ENCODE measurements at places on chromosomes 13 and 19.

DNA sequence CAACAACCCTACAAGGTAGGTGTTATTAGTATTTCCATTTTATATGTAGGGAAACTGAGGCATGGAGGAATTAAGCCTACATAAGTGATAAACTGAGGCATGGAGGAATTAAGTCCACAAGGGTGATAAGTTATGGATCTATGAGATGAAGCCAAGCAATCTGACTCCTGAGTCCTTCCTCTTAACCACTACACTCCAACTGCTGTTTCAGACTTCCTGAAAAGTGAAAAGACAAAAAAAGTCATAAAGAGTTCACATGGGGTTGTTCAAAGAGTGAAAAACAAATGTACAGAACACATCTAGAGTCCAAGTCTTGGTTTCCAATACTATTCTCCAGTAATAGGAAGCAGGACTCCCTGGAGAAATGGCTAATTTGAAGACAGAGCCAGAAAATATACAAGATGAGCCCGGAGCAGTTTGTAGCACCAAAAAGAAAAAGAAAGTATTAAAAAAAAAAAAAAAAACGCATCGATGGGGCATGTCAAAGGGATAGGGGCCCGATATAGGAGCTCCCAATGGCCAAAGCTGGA lies 12.1 kb downstream of the CRYL1 start:
- no peak for DNase-seq

- no peak for DNase-seq
Observed at GRCh38 chr19:29946645-29947044, 4.6 kb downstream of the URI1 start.

GRCh38 chr19:55303477-55303876 lies 19.7 kb downstream of the BRSK1 start:
- DNase-seq: no peak

DNA sequence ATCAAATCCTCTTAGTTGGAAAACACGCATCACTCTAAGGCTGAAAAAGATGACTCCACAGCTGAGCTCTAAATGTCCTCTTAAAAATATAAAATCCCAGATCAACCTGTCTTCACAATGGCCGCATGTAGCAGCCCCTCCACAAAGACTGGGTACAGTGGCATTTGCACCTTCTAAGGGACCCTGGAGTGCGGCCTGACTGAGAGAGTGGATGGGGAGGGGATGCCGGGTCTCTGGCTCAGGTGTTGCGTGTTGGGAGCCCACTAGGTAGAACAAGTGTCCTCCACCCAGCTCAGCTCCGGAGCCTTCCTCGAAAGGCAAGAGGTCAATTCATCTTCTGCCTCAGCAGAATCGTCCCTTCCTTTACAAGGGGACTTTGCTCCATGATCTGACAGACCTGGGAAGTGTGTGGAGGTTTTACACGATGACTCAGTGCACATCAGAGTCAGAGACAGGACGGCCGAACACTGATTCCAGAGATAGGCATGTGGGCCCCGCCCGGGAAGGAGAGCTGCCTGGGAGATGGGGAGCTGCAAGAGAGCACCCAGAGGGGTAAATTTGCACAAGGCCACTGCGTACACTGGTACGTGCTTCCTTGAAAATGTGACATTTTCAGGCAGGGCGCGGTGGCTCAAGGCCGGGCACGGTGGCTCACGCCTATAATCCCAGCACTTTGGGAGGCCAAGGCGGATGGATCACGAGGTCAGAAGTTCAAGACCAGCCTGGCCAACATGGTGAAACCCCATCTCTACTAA lies 23.5 kb upstream of the SLC15A1 start:
- DNase-seq: no peak

DNA sequence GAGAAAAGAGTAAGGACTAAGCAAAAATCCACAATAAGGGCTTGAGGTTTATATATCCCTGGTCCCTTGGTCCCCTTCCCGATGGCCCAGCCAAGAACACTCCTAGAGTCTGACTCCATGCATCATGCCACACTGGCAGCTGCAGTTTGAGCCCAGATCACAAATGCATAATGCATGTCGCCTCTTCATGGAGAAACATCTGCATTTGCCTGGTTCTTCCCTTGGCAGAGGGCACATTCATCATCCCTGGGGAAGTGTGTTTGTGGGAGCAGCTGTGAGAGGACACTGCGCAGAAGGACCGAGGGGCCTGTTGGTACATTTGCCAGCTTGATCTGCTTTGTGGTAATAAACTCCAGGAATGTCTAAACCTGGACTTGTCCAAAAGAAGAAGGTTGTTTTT lies 731.8 kb downstream of the FGF9 start:
- no peak for DNase-seq

- DNase-seq: no peak
Observed at GRCh38 chr13:77930430-77930829, 11.8 kb upstream of the EDNRB start.

DNA sequence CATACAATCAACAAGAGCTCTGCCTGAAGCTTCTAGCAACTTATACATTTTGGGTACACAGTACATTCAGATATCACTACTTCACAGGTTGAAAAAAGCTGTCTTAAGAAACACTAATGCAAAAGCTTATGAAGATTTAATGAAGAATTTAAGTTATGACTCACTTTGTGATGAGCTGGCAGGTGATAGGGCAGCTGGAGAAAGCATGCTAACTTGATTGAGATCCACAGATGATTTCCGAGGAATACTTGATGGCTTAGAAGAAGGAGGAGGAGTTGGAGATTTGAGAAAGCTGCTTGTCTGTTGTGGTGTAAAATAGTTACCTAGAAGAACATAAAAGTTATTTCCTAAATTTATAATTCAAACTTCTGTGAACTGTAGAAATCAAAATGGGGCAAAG lies 23.3 kb downstream of the EXOSC8 start:
- no peak for DNase-seq

GRCh38 chr13:41601718-41602445 lies 144.5 kb downstream of the RGCC start:
- DNase-seq: no peak

GRCh38 chr19:15252398-15253018 lies 20.3 kb upstream of the EPHX3 start:
- DNase-seq: no peak

DNA sequence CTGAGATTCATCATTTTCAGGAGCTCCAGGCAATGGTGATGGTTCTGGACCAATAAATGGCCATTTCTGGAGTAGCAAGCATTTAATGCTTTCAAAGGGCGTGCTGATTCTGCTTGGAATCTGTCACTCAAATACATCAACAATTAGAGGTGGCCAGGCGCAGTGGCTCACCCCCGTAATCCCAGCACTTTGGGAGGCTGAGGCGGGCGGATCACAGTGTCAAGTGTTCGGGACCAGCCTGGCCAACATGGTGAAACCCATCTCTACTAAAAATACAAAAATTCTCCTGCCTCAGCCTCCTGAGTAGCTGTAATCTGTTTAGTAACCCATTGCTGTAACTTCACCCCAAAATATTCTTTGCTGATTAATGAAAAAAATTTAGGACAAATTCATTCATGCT lies 1574.2 kb downstream of the EFNB2 start:
- no peak for DNase-seq

- DNase-seq: no peak
Observed at GRCh38 chr19:10290357-10290875, 664 bp downstream of the ICAM5 start.

DNA sequence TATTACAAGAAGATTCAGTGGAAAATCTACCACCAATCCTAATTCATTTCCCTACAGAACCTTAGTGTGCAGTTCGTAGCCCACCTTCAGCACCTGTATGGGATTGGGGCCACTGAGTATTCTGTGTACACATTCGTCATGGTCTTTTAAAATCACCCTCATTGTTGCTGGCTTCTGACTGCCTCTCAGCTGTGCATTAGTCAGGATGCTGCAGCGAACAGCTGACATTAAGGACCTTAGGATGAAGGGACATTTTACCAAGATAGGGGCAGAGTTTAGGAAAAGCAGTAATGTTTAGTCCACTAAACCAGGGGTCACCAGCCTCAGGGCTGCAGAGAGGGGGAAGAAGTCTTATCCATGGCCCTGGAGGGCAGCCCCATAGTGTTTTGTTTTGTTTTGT lies 176.5 kb downstream of the COL4A1 start:
- no peak for DNase-seq

DNA sequence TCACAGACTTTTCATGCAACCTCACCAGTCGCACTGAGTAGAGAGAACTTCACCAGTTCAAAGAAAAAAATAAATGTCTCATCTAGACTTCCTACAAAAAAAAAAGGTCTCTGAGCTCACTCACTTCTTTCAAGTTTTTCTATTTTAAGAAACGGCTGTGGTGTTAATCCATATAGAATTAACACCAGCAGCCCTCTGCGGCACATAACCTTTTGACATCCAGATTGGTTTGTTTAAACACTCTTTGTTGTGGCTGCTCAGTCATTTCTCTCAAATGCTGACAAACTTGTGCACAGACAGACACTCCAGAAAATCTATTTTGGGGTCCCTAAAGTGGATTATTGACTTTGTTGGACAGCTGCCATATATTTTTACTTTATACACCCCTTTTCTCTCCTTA lies 874.9 kb downstream of the EFNB2 start:
- no peak for DNase-seq

- no peak for DNase-seq
Observed at GRCh38 chr13:40440990-40441820, 225.2 kb downstream of the FOXO1 start.

DNA sequence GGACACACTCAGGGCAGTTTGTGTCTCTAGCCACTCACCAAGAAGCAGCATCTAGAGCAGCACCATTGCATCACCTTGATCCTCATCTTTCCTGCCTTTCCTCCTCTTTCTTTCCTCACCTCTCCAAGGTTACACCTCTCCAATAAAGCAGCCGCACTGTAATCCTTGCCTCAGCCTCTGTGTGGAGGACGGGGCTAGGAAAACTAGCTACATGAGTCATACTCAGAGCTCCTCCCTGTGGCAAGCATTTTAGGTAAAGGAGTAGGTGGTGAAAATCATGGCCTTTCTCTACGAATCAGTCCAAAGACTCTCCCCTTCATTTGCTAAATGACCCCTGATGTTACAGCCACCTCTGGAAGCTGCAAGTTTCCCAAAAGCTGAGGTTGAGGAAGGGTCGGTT lies 108.9 kb downstream of the DNAJC15 start:
- no peak for DNase-seq

- DNase-seq: no peak
Observed at GRCh38 chr13:21813844-21814243, 143.0 kb downstream of the FGF9 start.

- no peak for DNase-seq
Observed at GRCh38 chr13:99911965-99912566, 59.5 kb downstream of the ZIC5 start.

- DNase-seq: no peak
Observed at GRCh38 chr13:35818633-35819067, 312.5 kb downstream of the DCLK1 start.

GRCh38 chr13:59901191-59901590 lies 262.5 kb downstream of the DIAPH3 start:
- no peak for DNase-seq

- no peak for DNase-seq
Observed at GRCh38 chr13:97883396-97883795, 70.1 kb upstream of the IPO5 start.

GRCh38 chr19:48041877-48042580 lies 1.9 kb downstream of the CABP5 start:
- DNase-seq: no peak

DNA sequence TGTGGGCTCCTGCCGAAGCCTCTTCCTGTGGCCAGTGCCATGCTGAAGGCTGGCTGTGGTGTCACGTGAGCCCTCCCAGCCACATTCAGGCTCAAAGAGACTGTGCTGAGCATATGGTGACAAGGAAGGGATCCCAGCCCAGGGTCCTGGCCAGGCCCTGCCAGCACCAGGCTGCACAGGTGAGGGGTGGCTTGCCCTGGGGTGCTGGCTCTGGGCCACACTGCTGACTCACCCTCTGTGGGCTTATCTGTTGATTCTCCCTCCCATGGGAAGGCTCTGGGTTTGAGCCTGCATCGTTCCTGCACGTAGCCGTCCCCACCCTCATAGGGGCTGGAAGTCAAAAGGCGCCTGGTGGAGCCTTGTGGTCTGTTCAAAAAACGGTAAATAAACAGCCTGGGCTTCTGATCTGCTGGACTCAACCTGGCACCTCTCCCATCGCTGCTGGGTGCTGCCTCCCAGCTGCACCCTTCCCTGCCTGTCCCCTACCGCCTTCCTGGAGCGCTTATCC lies 31.1 kb downstream of the DNM2 start:
- no peak for DNase-seq

DNA sequence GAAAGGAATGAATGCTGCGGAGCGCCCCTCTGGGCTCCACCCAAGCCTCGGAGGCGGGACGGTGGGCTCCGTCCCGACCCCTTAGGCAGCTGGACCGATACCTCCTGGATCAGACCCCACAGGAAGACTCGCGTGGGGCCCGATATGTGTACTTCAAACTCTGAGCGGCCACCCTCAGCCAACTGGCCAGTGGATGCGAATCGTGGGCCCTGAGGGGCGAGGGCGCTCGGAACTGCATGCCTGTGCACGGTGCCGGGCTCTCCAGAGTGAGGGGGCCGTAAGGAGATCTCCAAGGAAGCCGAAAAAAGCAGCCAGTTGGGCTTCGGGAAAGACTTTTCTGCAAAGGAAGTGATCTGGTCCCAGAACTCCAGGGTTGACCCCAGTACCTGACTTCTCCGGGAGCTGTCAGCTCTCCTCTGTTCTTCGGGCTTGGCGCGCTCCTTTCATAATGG lies 8.6 kb downstream of the PDX1 start:
- DNase-seq: no peak

DNA sequence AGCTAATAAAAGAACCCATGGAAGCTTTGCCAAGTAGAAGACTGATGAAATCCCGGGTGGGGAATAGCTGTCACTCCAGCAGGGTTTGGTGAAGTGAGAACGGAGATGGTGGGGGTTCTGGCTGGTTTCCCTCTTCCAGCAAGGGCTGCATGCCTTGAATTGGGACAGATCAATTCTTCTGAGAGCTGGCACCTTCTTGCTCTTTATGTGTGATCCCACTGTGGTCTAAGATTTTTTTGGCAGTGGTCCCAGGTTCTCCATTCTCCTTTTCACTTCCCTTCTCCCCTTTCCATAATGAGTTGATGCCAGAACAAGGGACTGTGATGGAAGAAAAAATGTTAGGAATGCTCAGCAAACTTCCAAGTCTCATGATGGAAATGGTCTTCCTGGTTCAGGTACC lies 50.0 kb downstream of the TNFSF11 start:
- no peak for DNase-seq

DNA sequence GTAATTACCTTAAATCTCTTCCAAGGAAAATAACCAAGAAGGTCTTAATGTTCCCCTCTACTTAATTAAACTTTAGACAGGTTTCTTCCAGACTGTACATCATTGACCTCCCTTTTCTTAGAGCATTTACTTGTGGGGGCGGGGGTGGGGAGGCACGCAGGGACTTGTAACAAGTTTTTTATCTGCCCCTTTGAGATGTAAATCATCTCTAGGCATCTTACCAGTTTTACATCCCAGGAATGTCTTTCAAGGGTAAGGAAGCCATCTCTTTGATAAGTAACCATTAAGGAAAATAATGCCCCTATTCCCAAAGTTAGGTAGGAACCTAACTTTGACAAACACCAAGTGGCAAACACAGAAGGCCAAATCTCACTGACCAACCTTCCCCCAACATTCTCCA lies 528.6 kb downstream of the SUCLA2 start:
- no peak for DNase-seq

Measured in stimulated activated CD8-positive, alpha-beta memory T cell treated with anti-CD3 and anti-CD28 coated beads, Interleukin-15, amount 100 ng/mL, for 24 hours (primary cell).